Immature natural killer cell (primary cell): ENCODE measurements at places on chromosomes 7 and 10. TPM values are rescaled to one million over a fixed set of nuclear protein-coding genes. Genes with fewer than 3 reads are reported as not detected.

- H3K36me3 ChIP-seq: peaks cover 3% of the 10 kb centered on the region
- peaks cover 4% of the 10 kb centered on the region for H3K4me1 ChIP-seq
- H3K4me3 ChIP-seq: no peak overlapping the region
- H3K27ac ChIP-seq: no peak overlapping the region
- DNase-seq: no peak
Measured at GRCh38 chr7:151313857-151314256, 27.8 kb upstream of the NUB1 start.

GRCh38 chr7:96546426-96546825, 163.2 kb downstream of the SEM1 start:
- no peak overlapping the region for H3K4me3 ChIP-seq
- no peaks in the 10 kb centered on the region for H3K36me3 ChIP-seq
- H3K27me3 ChIP-seq: no peaks in the 10 kb centered on the region
- DNase-seq: no peak
- H3K27ac ChIP-seq: no peak overlapping the region

DNA sequence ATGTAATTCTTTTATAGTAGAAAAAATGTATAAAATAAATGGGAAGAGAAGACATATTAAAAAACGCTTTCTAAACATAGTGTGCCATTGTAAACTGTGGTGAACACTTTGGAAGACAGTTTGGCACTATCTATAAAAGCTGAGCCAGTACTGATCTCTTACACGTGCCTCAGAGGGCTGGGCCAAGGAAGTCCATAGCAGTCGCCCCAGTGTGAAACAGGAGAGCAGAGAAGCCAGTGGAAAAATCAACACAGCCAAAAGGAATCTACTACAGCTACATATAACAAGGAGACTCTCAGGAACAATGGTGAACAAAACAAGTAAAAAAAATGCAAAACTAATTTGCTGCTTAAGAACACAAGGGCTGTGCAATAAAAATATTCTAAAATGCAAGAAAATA, 20.6 kb downstream of the SEPHS1 start:
- no peak overlapping the region for H3K27ac ChIP-seq
- H3K4me3 ChIP-seq: no peak overlapping the region

DNA sequence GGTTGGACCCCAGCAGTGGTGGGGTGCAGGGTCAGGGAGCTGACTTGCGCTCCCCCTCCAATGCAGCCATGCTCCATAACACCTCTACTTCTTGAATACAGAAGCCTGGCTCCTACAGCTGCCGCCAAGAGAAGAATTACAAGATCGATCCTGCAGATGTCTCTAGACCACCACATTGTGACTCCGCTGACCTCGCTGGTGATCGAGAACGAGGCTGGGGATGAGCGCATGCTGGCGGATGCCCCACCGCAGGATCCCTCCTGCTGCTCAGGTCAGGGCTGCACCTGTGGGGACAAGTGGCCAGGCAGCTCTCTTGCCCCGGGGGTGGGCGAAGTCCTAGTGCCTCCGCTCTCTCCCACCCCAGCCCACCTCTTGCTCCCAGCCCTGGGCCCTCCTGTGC, 31.7 kb downstream of the ITIH2 start:
- no peaks in the 10 kb centered on the region for H3K36me3 ChIP-seq
- DNase-seq: no peak
- H3K4me1 ChIP-seq: no peaks in the 10 kb centered on the region
- H3K4me3 ChIP-seq: no peak overlapping the region
- peaks cover 8% of the 10 kb centered on the region for H3K27me3 ChIP-seq

Gene LMOD2
- not detected for polyA plus RNA-seq

Gene OR6B1
- not detected for polyA plus RNA-seq

Gene STYXL1
- 77.7 TPM for polyA plus RNA-seq

DNA sequence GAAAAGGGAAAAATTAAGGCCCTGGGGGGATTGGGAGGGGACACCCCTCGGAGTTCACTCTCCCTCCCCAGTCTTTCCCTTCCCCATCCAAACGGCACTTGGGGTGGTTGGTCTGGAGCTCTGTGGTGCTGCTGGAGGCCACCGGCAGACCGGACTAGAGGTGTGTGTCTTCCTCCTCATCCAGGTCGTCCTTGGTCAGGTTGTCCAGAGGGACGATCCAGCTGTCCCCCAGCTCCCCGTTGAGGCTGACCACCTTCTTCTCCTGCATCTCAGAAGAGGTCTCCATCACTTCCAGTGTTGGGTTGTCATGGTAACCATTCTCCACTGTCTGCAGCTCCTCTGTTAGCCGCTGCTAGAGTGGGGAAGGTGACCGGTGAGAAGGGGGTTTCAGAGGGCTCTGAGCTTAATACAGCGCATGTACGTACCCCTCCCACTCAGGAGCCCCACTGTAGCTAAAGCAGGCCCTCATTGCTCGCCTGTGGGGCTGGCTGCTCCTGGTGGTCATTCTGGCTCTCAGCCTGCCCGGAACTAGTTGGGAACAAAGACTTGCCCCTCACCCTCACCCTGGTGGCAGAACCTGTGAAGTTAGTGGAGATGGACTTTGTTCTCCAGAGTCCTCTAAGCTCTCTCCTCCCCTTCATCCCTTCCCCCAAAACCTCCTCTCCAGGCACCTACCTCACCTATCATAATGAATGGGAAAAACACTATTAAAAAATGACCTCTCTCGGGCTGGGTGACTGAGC, 52.1 kb downstream of the PODXL start:
- no peak overlapping the region for H3K27ac ChIP-seq
- peaks cover 33% of the 10 kb centered on the region for H3K4me1 ChIP-seq
- no peak for DNase-seq
